ENCODE measurements at places on chromosomes 1 and 21.

- no peak for DNase-seq
Observed at GRCh38 chr1:29743264-29743663, 506.9 kb downstream of the PTPRU start.

- DNase-seq = no peak
Observed at GRCh38 chr1:231611111-231611510, 15.5 kb upstream of the DISC1 start.

- DNase-seq = no peak
Observed at GRCh38 chr1:76335882-76336281, 261.3 kb downstream of the ST6GALNAC3 start.

- DNase-seq = no peak
Observed at GRCh38 chr1:159200769-159201168, 3.9 kb upstream of the ACKR1 start.

DNA sequence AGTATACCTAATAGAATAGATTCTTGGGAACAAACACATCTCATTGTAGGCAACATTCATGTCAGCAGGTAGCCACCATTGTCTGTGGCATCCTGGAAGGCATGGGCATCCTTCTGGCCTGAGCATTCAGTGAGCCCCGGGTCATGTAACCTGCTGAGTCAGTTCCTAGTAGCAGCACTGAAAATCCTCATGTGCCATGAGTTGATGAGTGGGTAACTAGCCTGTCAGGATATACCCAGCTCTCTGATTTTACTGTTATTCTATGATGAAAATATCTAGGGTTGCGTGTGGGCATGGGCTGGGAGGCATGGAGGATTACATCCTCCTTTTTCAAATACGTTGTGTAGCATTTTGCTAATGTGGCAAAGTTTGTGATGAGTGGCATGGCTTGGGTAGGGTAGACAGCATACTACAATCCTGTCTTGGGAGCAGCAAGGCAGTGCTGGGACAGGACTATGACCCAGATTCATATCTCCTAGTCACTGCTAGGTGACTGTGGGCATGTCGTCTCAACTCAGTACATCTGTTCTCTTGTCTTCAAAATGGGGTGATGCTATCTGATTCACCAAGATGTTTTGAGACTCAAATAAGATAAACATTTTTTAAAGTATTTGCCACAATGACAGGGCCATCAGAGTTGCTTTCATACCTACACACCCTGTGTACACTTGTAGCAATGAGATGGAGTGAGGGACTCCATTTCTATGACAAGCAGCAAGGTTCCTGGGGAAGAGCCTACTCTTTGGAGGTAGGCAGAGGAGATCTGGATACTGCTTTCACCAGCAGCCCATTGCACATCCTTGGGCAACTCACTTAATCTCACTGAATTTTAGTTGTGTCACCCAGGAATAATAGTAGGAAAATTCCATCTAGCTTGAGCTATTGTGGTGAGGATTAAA is 62.5 kb downstream of the CD58 start:
- DNase-seq = no peak

- DNase-seq = peak; percentile 25
Observed at GRCh38 chr1:221620437-221621384, 121.2 kb downstream of the DUSP10 start.

- DNase-seq = no peak
Observed at GRCh38 chr1:209736490-209737117, 19.2 kb upstream of the TRAF3IP3 start.

DNA sequence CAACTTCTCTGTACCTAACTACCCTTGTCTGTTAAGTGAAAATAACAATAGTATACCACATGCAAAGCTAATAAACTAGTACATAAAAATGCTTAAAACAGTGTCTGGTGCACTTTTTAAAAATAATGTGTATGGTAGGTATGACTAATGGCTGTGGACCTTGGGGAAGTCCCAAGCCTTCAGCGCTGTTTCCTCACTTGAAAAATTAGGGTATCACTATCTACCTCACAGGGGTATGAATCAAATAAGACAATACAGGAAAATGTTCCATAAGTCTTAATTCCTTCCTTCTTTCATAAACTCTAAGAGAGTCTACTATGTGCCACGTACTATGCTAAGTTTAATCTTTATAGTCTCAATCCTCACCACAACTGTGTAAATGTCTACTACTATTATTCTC is 32.0 kb downstream of the EGLN1 start:
- no peak for DNase-seq

GRCh38 chr1:236786453-236786852 is 8.6 kb upstream of the MTR start:
- DNase-seq = no peak

GRCh38 chr1:186839041-186839400 is 10.3 kb downstream of the PLA2G4A start:
- no peak for DNase-seq

DNA sequence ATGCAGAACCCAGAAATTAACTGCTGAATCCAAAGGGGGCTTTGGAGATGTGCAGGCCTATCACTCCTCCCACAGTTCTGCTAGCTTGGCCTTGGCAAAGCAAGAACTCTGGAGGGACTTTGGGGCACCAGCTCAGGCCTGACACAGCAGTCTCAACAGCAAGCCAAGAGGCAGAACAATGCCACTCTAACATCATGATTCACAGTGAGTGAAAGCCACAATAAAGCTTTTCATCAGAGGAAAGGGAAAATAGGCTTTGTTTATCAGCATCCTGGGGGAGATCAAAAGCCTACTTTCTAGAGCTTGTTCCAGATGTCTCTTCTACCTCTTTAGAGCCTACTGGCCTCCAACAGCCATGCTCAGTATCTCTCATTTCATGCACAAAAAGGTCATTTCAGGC is 283.4 kb downstream of the KCNH1 start:
- no peak for DNase-seq

GRCh38 chr1:95117207-95118066 is at the start of gene TLCD4:
TLCD4 (plus strand) TSS chr1:95117355; CDS start chr1:95143902, 26,547 bp downstream.
- no peak for DNase-seq

DNA sequence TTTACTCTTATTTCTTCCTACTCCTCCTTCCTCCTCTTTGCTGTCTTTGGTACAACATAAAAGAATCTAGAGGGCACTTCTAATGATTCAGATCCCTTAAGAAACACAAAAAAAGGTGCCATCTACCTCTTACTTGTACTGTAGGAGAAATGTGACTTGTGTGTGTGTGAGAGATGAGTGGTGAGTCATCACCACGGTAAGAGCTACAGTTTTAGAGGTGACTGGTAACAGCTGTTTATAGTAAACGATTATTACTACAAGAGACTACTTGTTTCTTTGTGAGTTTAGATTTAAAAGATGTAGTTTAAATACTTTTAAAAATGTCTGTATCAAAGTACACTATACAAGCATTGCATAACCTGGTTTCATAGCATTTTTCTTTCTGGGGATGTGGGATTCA is 40.4 kb downstream of the SLC35D1 start:
- DNase-seq = no peak

DNA sequence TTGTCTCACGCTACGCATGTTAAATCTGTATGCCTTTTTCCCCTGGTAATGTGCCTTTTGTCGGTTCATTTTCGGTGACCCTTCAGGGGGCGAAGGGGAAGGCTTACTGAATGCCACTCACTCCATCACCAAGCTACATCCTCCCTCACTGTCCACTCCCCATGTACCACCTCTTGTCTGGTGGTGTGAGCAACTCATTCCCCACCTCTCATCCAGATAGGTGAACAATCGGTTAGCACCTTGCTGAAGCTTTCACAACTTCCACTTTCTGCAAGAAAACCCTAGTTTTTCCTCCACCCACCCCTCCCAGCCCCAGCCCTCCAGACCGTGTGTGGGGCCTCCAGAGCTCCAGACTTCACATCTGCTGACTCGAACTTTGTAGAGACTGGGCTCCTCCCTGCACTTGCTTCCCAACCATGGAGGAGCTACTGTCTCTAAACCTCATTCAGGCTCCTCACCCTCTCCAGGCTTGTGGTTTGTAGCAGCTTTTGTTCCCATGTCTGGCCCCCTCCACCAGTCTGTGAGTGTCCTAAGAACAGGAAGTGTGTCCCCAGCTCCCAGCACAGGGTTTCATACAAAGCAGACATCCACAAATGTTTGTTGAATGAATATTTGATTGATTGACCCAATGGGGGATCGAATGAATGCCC is 48.4 kb upstream of the RUNX3 start:
- DNase-seq = no peak

DNA sequence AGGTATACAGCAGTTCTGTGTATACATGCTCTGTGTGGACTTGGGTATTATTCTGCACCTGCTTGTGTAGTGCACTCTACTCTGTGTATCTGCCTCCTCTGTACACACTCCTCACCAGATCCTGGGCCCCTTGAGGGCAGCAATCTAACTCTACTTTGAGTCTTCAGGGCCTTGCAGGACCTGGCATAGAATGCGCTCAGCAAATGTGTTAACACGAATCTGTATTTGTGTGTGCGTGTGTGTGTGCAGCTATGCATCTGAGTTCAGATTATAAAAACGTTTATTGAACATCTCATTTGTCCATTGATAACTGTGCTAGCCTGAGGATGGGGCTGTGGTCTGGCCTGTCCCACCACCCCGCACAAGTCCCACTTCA is 3.9 kb upstream of the MEF2D start:
- DNase-seq = no peak

DNA sequence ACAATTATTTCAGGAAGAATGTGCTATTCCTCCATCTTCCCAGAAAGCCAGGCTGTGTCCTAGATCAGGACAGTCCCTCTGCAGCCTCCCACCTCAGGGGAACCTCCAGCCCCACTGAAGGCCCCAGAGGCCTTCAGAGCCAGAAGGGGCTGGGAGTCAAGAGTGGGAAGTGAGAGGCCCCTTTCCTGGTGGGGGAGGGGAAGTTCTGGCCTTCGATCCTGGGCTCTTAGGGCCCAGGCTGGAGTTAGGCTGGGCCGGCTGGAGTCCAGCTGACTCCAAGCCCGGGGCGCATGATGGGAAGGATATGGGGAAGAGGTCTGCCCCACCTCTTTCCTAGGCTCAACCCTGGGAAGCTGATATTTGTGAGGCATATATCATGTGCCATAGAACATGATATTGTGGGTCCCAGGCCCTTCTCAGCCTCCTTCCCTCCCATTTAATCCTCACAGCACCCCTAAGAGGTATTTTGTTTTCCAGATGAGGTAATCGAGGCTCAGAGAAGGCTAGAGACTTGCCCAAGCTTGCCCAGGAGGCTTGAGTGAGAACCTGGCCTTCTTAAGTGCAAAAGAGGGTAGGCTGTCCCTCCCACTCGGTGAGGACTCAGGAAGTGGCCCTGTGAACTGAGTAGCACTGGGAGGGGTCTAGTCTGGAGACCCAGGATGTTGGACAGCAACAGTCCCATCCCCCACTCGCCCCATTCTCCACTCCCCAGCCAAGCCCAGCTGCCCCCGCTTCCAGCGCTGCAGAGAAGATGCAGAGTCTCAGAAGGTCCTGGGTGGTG is 18.6 kb upstream of the HSPG2 start:
- no peak for DNase-seq

GRCh38 chr1:238546118-238546517 is 655.4 kb upstream of the ZP4 start:
- DNase-seq = no peak

DNA sequence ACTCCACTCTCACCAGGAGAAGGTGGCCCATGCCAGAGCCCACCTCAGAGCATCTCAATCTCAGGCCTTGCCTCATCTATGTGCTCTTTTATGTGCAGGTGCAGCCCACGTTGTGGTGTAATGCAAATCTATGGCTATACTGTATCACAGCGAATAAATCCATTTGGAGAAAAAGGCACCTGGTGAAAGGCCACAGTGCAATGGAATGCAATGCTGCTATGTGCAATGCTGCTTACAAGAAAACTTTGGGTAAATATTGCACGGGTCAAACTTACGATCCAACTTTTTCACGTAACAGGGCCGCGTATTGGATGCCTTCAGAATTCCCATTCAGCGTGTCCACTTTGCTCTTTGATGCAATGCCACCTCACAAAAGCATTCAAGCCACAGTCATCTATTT is 13.5 kb downstream of the ZBTB18 start:
- no peak for DNase-seq

DNA sequence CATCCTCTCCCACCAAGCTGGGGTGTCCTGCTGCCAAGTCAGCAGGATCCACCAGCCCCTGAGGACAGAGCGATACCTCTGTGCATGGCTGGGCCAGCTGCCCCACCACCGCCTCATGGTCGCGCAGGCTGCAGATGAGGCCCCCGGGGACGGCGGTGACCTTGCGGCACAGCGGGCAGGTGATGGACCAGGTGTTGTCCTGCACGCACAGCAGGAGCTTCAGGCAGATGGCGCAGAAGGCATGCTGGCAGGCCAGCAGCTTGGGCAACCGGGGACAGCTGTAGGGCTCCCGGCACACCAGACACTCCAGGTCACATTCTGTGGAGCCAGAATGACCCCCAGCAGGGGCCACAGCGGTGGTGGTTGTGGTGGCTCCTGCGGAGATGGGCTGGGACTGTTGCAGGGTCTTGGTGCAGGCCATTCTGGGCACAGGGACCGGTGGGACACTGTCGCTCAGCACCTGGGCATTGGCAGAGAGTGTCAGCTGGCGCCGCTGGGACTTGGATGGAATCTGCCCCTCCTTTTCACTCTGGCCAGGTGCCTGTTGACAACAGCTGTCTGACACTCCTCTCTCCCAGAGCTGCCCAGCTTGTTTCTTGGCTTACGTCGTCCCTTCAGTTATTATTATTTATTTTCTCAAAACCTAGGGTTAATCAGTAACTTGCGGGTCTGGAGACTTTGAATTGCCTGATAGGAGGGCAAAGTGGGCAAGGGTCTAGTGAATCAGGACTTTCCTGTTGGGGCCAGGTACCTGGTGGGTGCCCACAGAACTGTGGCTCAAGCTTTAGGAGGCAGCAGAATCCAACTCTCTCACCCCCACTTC is at the start of gene RNF186:
TSS of gene RNF186 (minus strand) at position 603 of the 823 bp plus-strand sequence. CDS start at position 421, 182 bp downstream.
- no peak for DNase-seq

DNA sequence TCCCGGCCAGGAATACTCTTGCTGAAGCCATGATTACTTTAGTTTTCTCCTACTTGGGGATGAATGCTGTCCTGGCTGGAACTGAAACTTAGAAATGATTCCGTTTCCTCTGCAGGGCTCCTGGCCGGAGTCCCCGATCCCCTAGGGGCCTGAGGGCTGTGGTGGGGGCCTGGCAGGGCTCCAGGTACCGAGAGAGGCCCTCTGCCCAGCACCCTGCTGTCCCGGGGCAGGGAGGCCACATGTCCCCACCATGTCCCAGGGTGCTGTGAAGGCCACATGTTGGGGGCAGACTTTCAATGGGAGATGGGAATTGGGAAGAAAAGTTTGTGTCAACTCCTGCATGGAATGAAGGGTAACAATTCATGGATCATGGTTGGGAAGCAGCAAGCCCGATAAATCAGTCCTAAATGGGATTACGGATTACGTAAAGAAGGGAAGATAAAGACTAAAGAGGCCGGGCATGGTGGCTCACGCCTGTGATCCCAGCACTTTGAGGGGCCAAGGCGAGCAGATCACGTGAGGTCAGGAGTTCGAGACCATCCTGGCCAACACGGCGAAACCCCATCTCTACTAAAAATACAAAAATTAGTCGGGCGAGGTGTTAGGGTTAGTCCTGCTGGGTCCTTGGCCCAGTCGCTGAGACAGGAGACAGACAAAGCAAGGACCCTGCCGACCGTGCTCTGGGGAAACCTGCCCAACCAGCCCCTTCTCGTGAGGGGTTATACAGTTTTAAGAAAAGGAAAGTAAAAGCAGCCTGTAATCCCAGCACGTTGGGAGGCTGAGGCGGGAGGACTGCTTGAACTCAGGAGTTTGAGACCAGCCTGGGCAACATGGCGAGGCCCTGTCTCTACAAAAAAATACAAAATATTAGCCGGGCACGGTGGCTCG is 37.6 kb downstream of the MORN1 start:
- DNase-seq = no peak

Measured in NCI-H1694 (cell line).